ENCODE measurements at places on chromosomes 4 and X.

- no peak for DNase-seq
Observed at GRCh38 chrX:109855501-109855900, 122.4 kb upstream of the ACSL4 start.

DNA sequence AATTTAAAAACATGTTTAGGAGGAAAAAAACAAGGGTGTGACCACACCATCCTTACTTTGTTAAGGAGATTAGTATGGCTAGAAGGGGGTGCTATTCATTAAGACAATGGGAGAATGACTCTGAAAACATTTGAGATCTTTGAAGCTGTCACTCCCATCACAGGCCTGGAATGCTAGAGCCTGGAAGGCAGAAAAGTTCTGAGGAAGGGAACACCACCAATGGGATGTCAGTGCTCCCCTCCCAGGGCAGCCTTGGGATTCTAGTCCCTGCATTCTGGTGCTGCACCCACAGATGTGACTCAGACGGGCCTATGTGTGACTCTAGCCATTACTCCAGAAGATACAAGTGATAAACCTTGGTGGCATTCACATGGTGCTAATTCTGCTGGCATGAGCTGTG, 162.2 kb upstream of the ANXA10 start:
- DNase-seq, result no peak

DNA sequence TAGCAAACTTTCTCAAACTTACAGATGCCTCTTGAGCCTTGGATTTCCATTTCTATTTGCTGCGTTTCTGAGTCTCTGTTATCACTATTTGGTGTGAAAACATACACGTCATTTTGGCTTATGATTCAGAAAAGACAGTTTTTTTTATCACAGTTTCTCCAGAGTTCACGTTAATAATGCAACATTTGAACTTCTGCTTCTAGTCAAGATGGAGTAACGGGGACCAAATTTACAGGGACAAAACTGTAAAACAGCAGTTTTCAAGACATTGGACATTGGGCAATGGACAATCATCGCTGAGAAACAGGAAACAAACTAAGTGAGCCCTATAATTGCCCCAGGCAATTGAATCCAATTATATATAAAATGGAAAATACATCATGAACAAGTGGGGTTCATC, 36.2 kb upstream of the TASL start:
- no peak for DNase-seq

GRCh38 chr4:1325681-1326635, 21.1 kb upstream of the UVSSA start:
- DNase-seq, result no peak

GRCh38 chr4:171266671-171267070, 546.5 kb upstream of the GALNTL6 start:
- DNase-seq, result no peak

GRCh38 chrX:108736509-108737479, at the start of gene IRS4:
TSS of gene IRS4 (minus strand) at chrX:108736563.
- DNase-seq, result no peak

GRCh38 chr4:93834249-93835066, 5.9 kb downstream of the ATOH1 start:
- DNase-seq, result no peak

GRCh38 chr4:19164334-19164733, 1087.4 kb upstream of the SLIT2 start:
- no peak for DNase-seq

GRCh38 chrX:149032449-149032848, 472.7 kb downstream of the IDS start:
- no peak for DNase-seq

DNA sequence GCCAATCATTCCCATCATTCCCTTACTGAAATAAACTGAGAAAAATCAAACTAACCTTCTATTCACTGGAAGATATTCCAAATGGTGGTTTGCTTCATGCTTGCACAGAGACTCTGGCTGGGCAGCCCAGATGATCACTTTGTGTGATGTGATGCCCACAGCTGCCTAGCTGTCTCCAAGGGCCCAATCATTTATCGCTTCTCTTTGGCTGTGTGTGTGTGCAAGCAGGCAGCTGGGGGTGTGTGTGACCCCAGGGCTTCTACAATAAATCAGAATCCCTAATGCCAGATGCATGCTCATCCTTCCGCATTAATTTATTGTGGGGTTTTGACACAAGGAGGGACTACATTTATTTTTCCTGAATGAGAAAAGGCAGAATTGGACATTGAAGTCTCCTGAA, 140.1 kb upstream of the NDP start:
- no peak for DNase-seq

GRCh38 chrX:143661286-143661685, 25.4 kb upstream of the SLITRK4 start:
- no peak for DNase-seq

DNA sequence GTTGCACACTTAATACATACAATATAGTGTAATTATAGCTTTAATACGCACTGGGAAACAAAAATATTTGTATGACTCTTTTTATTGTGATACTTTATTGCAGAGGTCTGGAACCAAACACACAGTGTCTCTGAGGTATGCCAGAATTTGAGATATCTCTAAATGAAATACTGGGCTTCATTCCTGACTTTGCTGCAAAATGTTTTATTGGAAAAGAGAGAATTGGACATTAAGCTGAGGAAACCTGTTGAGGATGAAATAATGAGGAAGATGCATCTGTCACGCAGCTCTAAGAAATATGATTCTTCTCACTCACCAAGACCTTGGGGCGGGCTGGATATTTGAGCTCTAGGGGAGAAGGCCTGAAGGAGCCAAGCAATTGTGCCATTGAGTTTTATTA, 242.1 kb downstream of the CPE start:
- DNase-seq, result no peak

DNA sequence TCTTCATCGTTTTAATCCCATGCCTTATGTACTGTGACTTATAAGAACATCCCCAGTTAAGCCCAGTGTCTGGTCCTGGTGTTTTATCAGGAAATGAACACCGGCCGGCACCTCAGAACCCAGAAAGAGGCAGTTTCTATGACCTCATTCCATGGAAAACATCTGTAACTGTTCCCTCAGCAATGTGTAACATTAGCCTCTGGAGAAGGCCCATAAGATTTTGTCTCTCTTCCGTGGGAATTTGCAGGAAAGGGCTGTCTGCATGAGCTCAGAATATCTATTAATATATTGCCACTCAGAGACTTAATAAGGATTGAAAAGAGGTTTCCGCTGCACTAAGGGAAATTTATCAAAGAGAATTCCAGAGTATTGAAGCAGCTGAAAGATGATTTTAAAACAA, 3.1 kb upstream of the TCEANC start:
- no peak for DNase-seq

DNA sequence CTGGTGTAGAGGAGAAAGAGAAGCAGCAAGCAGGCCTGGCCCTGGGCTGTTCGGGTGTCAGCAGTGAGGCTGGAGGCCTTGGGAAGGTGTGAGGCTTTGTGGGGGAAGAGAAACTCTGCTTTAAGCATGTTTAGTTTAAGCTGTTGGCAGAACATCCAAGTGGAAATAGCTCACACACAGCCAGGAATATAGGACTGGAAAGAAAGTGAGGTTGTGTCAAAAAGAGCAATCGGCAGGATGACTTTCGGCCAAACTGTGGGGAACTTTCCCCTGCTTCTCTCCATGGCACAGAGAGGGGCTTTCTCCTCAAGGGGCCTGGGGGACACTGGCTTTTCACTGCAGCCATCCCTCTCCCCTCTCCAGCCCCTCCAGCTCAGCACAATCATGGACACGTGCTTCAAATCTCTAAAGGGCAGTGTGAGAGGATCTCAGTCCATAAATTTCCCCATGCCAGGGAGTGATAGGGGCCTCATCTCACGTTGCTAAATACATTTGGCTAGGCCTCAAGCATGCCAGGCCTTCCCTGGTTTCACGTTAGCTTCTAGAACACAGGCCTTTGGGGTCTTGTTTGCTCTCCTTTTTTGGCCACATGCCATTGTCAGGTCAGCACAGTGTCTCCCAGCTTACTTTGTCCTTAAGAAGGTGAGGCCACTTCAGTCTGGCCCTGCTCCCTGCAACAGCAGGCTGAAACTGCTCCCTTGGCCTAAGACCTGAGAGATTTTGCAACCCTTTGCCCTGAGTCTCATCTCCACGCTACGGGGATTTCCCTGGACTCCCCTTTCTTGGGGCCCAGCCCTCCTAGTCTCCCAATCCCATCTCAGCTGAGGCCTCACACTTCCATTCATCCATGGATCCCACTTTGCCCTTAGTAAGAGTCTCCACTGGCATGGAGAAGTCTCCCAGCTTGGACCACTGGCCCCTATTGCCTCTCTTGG, 8.3 kb upstream of the CITED1 start:
- DNase-seq, result no peak
